Activated CD4-positive, alpha-beta T cell treated with anti-CD3 and anti-CD28 coated beads, Interleukin-2, amount 50 U/mL, for 4 hours (primary cell): ENCODE measurements at places on chromosomes 4 and X.

DNA sequence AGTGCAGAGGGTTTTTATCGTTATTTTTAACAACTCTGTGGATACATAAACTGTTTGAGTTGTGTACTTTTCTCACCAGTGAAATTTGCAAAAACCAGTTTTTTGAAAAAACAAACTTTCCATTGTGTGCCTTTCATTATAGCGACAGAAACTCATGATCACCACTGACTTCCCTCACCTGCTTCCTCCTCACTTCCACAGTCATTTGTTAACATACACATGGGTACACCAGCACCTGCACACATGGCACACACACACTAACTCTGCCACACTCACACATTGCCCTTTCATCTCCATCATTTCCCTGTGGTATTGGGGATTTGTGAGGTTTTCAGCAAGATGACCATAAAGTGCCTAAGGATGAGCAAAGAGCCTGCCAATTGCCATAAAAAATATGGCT, 20.6 kb downstream of the CLDN22 start:
- DNase-seq, result no peak

DNA sequence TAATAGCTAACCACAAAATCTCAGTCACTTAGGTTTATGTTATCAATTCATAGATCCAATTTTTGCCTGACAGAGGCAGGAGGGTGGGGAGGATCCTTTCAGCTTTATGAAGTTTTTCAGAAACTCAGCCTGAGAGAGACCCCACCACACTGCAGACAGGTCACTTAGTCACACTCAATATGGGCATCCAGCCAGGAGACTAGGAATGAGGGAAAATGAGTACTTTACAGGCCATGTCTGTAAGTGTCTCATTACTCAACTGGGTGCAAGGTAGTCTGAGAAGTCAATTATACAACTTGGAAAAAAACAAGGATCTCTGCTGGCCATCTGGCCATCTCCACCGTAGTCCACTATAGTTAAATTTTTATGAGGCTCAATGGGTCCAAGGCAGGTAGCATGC, 365.9 kb downstream of the INPP4B start:
- DNase-seq, result no peak

GRCh38 chrX:72305286-72306084, at the start of gene CITED1:
TSS of gene CITED1 (minus strand) at chrX:72305914. CDS start at chrX:72302869, 3,045 bp downstream.
- no peak for DNase-seq

- DNase-seq, result no peak
These were observed 36.5 kb downstream of the TXLNG start for GRCh38 chrX:16822723-16823122.

GRCh38 chr4:1080961-1081688, 32.2 kb downstream of the RNF212 start:
- no peak for DNase-seq

- no peak for DNase-seq
These were observed 111.4 kb downstream of the LUZP4 start for GRCh38 chrX:115400960-115401359.

- DNase-seq, result no peak
These were observed 1476.9 kb downstream of the ARAP2 start for GRCh38 chr4:34767407-34767806.

GRCh38 chr4:153426207-153426885, 39.8 kb upstream of the TMEM131L start:
- DNase-seq, result no peak

DNA sequence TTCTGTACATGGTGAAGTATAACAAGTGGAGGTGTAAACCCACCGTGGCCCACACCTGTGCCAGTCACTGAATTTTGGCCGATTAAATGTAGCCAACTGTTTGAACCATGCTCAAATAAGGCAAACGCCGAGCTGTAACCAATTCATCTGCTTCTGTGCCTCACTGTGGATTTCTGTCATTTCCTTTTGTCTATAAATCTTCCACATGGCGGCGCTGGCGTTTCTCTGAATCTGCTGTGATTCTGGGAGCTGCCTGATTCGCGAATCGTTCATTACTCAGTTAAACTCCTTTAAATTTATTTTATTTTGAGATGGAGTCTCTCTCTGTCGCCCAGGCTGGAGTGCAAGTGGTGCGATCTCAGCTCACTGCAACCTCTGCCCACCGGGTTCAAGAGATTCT, 19.2 kb downstream of the SUPT20HL2 start:
- DNase-seq, result no peak

DNA sequence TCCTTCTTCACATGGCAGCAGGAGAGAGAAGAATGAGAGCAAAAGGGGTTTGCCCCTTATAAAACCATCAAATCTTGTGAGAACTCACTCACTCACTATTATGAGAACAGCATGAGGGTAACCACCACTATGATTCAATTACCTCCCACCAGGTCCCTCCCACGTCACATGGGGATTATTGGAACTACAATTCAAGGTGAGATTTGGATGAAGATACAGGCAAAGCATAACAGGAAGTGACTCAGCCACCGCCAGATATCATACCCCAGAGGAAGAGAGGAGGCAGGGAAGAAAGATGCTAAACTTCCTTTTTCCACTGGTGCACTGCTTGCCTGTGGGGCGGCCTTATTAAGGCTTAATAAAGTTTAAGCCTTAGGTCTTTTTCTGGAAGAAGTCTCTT, 766.1 kb downstream of the KCTD8 start:
- DNase-seq, result no peak

DNA sequence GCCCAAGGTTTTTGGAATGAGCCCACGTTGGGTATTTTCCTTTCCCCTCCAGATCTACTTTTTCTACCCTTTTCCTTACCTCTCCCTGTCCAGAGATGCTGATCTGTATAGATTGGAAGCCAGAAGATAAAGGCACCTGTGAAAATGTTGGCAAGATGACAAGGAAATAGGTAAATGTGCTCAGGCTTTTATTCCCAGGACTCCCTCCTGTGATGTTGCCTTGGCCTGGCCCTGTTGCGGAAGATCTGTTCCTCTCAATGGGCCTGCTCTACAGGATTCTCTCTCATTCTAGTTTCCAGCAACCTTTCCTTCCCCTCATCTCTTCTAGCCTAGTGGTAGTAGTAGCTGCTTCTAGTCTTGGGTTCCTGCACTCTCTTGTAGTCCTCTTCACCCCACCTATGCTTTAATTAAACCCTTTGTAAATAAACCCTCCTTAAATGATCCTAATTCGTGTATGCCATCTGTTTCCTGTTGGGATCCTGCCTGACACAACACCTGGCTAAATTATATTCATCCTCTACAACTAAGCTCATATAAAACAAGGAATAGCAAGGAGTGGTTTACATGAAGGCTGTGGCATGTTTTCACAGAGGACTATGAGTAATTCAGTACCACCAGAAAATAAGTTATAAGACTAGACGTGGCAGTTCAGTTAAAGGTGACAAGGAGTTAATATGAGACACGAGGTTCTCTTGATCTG, 95.7 kb upstream of the MAOA start:
- no peak for DNase-seq

DNA sequence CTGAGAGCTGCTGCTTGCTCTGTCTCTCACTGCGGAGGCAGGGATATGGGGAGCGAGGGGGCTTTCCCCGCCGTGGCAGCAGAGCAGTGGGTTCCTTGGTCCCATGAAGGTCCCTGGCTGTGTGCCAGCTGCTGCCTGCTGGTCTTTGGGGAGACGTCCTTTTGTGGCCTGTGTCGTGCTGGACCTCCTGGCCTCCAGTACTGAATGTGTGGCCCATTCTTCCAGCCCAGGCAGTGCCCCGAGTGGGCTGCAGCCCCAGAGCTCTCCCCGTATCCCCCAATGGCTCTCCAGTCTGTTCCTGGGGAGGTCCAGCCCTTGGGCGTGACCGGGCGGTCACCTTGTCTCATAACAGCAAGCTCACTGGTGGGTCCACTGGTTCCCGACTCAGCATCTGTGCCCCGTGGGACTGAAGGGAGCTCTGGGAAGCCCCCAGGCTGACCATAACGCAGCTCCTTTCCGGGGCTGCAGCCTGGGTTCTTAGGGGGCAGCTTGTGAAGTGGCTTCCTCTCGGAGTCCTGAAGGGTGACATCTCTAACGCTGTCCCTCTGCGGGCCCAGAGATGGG, 115.6 kb downstream of the SMIM20 start:
- DNase-seq, result no peak

DNA sequence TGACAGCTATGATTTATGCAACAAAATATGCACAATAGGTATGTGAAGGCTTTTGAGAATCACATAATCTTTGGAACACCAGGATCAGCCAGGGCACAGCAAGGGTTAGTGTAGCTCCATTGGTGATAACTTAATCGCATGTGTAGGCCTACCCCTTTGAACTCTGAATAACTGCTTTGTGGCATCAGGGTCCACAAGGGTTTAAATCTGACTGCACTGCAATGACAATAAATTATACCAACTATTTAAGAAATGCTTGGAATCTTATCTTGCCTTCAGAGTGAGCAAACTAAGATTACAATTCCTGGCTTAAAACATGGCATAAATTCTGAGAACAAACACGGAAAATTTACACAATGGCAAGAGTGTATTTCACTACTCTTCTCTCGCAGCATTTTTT, 245.8 kb downstream of the FBXO8 start:
- no peak for DNase-seq

DNA sequence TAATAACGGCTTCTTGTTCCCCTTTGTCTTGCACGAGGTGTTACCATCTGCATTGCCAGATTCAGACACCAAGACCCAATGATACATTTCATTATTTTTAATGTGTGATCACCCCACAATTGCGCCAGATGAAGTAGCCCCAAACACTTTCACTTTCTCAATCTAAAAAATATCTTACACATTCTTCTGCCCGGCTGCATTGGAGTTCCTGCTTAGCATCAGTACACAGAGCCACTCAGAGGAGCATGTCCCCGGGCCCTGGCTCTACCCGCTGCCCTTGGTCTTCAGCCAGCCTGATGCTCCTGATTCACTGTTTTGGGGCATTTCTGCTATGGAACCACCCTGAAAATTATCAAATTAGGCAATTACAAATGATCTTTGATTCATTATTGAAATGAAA, 66.0 kb upstream of the TENM3 start:
- no peak for DNase-seq

DNA sequence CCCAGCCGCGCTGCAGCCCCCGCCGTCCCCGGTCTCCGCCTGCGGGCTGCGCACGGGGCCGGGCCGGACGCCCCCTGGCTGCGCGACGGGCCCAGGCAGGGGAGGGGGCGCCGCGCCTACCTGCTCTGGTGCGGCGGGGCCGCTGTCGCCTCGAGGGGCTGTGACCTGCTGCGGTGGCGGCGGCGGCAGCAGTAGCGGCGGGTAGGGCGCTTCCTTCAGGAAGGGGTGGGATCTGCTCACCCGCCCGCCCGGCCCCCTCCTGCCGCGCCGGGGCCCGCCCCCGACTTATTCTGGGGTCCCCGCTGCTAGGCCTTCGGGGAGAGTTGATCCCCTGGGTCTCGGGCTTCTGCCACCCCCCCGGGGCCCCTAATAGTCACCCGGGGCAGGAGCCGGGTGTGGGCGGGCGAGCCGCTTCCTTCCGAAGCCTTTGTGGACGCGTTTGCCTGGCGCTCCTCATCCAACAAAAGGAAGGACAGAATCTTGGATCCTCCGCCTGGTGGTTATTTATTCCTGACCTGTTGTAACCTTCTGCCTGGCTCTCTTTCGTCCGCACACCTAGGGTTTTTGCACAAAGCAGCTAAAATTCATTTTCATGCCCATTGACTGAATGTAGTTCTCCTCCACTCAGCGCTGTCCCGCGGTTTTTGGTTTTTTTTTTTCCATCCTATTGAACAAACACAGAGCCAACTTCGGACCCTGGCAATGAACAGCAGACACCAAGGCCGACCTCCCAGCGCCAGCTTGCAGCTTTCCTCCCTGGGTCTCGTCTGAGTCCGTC, at the start of gene TMEM150C:
Gene TMEM150C (minus strand): TSS at position 203 of the 778 bp plus-strand sequence. CDS start 57,331 bp downstream, outside the sequence.
- DNase-seq, result no peak

DNA sequence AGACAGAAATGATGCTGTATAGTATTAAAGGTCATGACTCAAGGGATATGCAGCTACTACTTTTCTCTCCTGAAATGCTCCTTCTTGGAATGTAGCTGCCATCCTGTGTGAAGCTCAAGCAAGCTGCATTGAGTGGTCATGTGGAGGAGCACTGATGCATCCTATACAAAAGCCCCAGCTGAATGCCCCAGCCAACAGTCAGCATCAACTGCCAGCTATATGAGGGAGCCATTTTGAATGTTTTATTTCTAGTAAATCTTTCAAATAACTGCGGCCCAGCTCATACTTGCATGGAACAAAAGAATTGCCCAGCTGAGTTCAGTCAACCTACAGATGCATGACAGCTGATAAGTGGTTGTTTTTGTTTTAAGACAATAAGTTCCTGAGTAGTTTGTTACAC, 165.0 kb upstream of the GEMIN8 start:
- no peak for DNase-seq

GRCh38 chrX:131827935-131828334, 195.2 kb upstream of the STK26 start:
- no peak for DNase-seq

GRCh38 chr4:43619219-43619618, 726.7 kb downstream of the GRXCR1 start:
- DNase-seq, result no peak

- DNase-seq, result no peak
These were observed 339.0 kb upstream of the BOD1L1 start for GRCh38 chr4:13966231-13967195.

DNA sequence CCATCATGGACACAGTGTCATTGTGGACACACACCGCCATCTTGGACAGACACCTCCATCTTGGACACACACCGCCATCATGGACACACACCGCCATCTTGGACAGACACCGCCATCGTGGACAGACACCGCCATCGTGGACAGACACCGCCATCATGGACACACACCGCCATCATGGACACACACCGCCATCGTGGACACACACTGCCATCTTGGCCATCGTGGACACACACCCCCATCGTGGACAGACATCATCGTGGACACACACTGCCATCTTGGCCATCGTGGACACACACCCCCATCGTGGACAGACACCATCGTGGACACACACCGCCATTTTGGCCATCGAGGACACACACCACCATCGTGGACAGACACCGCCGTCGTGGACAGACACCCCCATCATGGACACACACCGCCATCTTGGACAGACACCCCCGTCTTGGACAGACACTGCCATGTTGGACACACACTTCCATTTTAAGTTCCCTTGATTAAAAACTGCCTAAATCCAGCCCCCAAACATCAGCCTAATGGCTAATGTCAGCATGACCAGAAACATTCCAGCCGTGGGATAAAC, 9.1 kb downstream of the ASMTL start:
- DNase-seq, result no peak

- no peak for DNase-seq
These were observed 111.0 kb downstream of the RASGEF1B start for GRCh38 chr4:81360737-81361136.

GRCh38 chr4:2163311-2163821, 78.6 kb downstream of the HAUS3 start:
- DNase-seq, result no peak

GRCh38 chrX:101252634-101253033, 33.0 kb downstream of the DRP2 start:
- no peak for DNase-seq

DNA sequence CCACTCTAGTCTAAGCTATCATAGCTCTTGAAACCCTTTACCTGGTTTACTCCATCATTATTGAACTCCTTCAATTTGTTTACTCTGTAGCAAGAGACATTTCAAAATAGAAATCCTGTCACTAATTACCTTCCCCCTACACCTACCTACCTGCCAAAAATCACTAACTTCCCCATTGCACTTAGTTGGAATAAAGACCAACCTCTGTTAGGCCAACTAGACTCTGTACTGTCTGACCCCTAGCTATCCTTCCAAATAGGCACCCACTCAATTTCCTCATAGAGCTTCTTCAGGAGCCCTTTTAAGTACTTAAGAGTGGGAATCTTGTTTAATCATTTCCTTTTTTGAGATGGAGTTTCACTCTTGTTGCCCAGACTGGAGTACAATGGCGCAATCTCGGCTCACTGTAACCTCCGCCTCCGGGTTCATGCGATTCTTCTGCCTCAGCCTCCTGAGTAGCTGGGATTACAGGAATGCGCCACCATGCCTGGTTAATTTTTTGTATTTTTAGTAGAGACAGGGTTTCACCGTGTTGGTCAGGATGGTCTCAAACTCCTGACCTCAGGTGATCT, 8.9 kb upstream of the CDKL2 start:
- DNase-seq, result no peak
